T-helper 9 cell (primary cell): ENCODE measurements at places on chromosomes 2 and 18.

DNA sequence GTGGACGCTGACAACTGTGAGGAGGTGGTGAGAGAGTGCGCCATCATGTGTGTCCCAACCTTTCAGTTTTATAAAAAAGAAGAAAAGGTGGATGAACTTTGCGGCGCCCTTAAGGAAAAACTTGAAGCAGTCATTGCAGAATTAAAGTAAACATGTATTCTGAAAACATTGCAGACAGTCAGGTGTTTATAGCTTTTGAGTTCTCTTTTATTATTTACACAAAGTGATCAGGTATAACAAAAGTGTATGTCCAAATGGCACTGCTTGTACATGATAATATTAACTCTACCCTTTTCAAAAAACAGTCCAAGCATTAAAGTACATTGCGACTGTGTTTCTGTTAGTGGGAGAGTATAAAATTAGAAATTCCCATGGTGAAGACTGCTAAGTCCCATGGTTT lies 2.2 kb downstream of the TXNDC2 start:
- no peak for DNase-seq

DNA sequence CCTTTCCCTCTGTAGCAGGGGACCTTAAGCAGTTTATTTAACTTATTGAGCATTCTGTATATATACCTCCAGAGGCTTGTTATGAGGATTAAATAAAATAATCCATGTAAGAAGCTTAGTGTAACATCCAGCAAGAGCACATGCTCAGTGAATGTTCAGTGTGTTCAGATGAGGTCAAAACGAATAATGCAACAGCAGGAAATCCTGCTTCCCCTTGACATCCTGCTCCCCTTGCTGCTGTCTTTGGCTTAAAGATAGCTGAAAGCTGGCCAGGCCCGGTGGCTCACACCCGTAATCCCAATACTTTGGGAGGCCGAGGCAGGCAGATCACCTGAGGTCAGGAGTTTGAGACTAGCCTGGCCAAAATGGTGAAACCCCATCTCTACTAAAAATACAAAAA lies 68.7 kb downstream of the COL4A4 start:
- DNase-seq, result no peak

GRCh38 chr18:12597760-12598159 lies 60.1 kb downstream of the SPIRE1 start:
- DNase-seq, result no peak

DNA sequence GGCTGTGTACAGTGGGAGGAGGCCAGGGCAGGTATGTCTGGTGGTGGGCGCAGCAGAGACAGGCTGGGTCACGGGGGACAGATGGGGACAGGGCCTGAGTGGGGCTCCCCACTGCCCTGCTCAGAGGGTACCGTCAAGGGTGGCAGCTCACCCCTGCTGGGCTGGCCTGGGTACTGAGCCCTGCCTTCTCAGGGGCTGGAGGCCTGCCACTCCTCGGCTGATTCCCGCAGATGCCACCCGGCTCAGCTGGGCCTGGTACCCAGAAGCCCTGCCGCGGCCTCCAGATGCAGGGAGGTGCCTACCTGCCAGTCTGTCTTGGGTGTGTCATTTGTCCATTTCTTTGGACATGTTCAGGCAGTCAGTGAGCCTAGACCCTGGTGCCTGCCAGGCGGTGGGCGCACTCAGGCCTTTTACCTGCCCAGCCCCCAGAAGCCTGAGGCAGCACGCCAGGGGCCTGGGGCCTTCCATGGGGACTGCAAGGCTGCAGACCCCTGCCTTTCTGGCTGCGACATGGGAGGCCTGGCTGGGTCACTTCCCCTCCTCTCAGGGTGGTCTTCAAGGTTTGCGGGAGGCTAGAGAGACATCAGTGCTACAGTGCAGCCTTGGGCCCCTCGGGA lies 3.3 kb downstream of the SNORC start:
- no peak for DNase-seq

GRCh38 chr2:164509137-164509877 lies 112.0 kb downstream of the GRB14 start:
- DNase-seq, result no peak

DNA sequence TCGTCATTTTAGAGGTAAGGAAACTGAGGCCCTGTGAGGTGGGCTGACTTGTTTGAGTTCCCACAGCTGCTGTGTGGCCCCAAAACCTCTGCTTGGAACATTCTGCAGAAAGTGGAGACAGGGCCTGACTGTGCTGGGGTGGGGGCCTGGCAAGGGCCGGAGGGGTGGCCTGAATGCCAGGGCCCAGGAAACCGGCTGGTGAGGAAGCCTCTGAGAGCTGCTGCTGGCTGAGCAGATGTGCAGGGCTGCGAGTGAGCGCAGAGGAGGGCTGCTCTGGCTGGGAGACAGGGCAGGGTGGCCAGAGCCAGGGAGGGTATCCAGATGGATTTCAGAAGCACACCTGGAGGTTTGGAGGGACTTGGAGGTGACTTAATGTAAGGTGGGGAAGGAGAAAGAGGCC lies 29.9 kb upstream of the INHBB start:
- DNase-seq, result no peak
